Activated CD8-positive, alpha-beta memory T cell treated with anti-CD3 and anti-CD28 coated beads, Interleukin-2, amount 10 ng/mL, durations not matched to agents 7 days and 5 days (primary cell): ENCODE measurements at places on chromosomes 3 and 15. TPM values are rescaled to one million over a fixed set of nuclear protein-coding genes. Genes with fewer than 3 reads are reported as not detected.

Gene THRB
- total RNA-seq = not detected

Gene GOLIM4
- total RNA-seq = 6.4 TPM

GRCh38 chr3:156605686-156606605, 51.0 kb upstream of the SSR3 start:
- peaks cover 3% of the 10 kb centered on the region for H3K36me3 ChIP-seq
- H3K27ac ChIP-seq = peak overlapping the region; percentile 71
- peaks cover 8% of the 10 kb centered on the region for H3K27me3 ChIP-seq
- DNase-seq = no peak
- H3K4me3 ChIP-seq = peak overlapping the region; percentile 70

DNA sequence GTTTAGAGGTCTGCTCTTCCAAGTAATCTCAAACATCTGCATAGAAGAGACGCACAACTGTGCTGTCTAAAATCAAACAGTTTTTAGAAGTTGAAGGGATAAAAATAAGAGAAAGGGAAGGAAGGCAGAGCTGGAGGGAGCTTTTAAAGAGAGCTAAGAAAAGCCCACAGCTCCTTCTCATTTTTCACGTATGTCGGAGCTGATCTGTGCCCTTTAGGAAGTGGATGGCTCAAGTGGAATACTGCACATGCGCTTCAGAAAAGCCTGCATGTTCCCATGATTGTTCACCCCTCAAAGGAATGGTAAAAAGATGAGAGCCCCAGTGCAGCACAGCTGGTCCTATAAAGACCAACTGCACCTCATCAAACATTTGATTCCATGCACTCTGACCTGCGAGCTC, 207.2 kb downstream of the ADAMTS17 start:
- peaks cover 3% of the 10 kb centered on the region for H3K27me3 ChIP-seq
- no peaks in the 10 kb centered on the region for H3K36me3 ChIP-seq
- H3K27ac ChIP-seq = no peak overlapping the region
- no peak overlapping the region for H3K4me3 ChIP-seq
- H3K4me1 ChIP-seq = peaks cover 5% of the 10 kb centered on the region
